CD4-positive, alpha-beta memory T cell (primary cell): ENCODE measurements at places on chromosomes 2 and 18. TPM values are rescaled to one million over a fixed set of nuclear protein-coding genes. Genes with fewer than 3 reads are reported as not detected.

Gene TRIM43
- not detected for polyA plus RNA-seq

Gene RBM44
- polyA plus RNA-seq: 0.33 TPM

Gene KCNS3
- polyA plus RNA-seq: not detected

Gene TXNDC2
- polyA plus RNA-seq: not detected

Gene FER1L5
- polyA plus RNA-seq: not detected

Gene DCC
- not detected for polyA plus RNA-seq

Gene NPAS2
- not detected for polyA plus RNA-seq

Gene SMIM21
- polyA plus RNA-seq: not detected

Gene SRD5A2
- polyA plus RNA-seq: not detected

Gene HS6ST1
- polyA plus RNA-seq: 1.2 TPM
